Effector memory CD8-positive, alpha-beta T cell (primary cell): ENCODE measurements at places on chromosomes 6 and 20.

- H3K27ac ChIP-seq, result peak overlapping the region; percentile 96
- H3K27me3 ChIP-seq, result no peaks in the 10 kb centered on the region
- peak overlapping the region; percentile 72 for H3K4me3 ChIP-seq
- peaks cover 41% of the 10 kb centered on the region for H3K4me1 ChIP-seq
Observed at GRCh38 chr20:25042531-25043498, 15.1 kb downstream of the ACSS1 start.

- H3K27ac ChIP-seq, result peak overlapping the region; percentile 95
- H3K4me3 ChIP-seq, result peak overlapping the region; percentile 89
- peaks cover 55% of the 10 kb centered on the region for H3K4me1 ChIP-seq
- DNase-seq, result peak; percentile 73
- peaks cover 60% of the 10 kb centered on the region for H3K36me3 ChIP-seq
Observed at GRCh38 chr6:106520711-106521401, 108.4 kb downstream of the RTN4IP1 start.

DNA sequence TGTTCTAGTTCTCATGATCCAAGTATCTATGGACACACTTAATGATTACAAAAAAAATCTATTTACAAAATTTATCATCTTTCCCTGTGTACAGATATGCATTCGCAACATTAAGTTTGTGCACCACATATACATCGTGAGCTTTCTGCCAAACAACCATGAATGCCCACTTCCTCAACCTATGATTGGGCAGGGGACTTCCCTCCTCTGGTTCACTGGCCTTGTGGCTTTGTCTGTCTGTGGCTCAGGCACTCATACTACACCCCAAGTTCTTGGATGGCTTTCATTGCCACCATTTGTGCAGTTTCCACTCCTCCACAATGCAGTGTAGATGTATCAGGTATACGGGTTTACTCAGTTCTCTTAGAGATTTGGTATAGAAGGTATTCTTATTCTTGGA, 74.9 kb downstream of the HS3ST5 start:
- H3K4me3 ChIP-seq, result no peak overlapping the region
- H3K27ac ChIP-seq, result no peak overlapping the region
- no peaks in the 10 kb centered on the region for H3K4me1 ChIP-seq

DNA sequence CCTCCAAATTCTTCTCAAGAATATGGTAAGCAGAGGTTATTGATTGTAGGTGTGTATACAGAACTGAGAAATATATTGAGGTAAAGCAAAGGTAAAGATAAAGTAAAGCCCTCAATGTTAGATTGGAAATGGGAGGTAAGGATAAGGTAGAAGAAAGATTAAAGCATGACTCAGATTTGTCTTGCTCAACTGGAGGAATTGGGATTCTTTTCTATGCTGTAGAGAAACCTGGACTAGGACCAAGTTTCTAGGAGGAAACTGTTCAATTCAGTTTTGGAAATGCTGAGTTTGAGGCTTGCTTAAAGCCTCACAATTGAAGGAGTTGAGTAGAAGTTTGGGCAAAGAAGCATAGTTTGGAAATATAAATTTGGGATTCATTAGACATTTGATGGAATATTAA, 634.0 kb upstream of the PTCHD4 start:
- H3K36me3 ChIP-seq, result no peaks in the 10 kb centered on the region
- no peak for DNase-seq
- no peaks in the 10 kb centered on the region for H3K27me3 ChIP-seq

DNA sequence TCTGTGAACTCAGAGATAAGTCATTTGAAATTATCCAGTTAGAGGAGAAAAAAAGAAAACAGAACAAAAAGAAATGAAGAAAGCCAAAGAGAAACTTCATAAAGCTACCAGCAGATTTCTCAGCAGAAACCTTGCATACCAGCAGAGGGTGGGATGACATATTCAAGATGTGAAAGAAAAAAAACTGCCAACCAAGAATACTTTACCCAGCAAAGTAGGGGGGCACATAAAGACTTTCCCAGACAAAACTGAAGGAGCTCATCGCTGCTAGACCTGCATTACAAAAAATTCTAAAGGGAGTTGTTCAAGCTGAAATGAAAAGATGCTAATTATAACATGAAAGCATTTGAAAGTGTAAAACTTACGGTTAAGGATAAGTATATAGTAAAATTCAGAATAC, 246.3 kb downstream of the FNDC1 start:
- DNase-seq, result no peak
- H3K27ac ChIP-seq, result no peak overlapping the region
- H3K4me3 ChIP-seq, result no peak overlapping the region
